D721Med (cell line): ENCODE measurements at places on chromosomes 1 and 21.
A peak's percentile ranks its signal among the peaks of the same experiment; 100 is the strongest.

- DNase-seq, result no peak
Measured at GRCh38 chr21:39000496-39000895, 182.8 kb downstream of the PSMG1 start.

DNA sequence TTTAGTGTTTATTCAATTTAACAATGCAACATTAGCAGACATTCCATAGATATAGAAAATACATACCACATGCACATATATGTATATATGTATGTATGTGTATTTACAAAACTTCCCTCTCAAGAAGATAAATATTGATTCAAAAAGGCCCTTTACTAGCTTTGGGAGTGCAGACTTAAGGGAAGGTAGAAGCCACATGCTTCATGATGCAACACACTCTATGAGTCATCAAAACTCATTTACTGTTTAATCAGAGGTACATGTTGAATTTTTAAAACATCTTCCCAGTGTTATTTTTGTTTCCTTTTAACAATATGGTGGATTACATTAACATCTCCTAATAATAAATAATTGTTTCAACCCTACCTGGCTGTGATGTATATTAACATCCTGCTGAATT is 61.4 kb upstream of the KIRREL1 start:
- no peak for DNase-seq

GRCh38 chr1:11807133-11807532 is 1.1 kb downstream of the CLCN6 start:
- no peak for DNase-seq

GRCh38 chr1:169072945-169073725 is 33.4 kb upstream of the ATP1B1 start:
- DNase-seq, result no peak

DNA sequence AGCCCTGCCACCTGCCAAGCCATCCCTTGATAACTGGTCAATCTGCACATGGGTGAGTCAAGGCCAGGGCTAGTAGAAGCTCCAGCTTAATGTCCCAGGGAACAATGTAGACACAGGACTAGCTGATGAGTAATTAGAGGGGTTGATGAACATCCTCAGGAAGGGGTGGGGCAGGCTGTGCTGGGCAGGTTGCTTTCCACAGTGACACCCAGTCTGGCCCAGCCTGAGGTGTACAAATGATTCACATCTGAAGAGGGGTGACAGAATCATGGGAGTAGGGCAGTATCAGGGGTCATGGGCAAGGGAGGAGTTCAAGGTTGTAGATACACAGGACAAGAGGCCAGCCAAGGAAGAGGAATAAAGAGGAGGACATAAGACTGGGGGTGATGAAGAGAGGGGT is 4.3 kb downstream of the LPAR3 start:
- no peak for DNase-seq

DNA sequence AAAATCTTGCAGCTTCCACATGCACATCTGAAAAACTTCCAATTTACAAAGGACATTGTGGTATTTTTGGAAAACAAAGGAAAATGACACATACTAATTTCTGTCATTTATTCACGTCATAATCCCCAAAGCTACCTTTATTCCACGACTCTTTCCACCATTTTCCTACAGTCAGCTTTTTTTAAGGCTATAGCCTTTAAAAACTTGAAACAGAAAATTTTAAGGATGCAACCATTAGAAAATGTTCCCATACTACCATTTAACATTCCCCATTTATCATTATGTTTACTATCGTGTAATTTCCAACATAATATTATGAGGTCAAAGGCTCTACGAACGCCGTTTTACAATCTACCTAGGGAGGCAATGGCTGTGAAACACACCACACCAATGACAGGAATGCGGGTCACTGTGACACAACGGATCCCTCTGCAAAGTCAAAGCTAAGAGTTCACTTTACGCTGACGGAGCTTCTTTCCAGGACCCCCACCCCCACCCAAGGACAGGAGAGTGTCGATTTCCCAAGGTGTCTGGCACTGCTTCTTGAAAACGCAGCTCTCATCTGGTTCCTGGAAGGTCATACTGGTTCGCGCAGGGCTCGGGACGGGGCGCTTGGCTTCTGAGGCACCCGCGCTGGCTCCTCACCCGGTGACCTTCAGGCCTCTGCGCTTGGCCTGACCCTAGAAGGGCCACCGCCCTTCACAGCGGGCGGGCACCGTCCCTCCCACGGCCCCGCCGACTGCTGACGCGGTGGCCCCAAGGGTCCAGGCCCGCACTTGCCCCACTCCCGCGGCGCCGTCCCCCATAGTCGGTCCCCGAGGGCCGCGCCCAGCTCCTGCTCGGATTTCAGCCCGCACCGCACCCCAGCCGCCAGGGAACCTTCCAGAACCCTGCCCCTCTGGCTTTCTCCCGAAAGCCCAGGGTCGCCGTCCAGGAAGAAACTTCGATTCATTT is 50.5 kb upstream of the ATF3 start:
- peak; percentile 43 for DNase-seq

- DNase-seq, result no peak
Measured at GRCh38 chr1:154406572-154406879, 1.4 kb downstream of the IL6R start.

- DNase-seq, result no peak
Measured at GRCh38 chr1:181061891-181062835, 26.3 kb upstream of the IER5 start.

- no peak for DNase-seq
Measured at GRCh38 chr21:46675595-46676280, 40.3 kb downstream of the PRMT2 start.

- DNase-seq, result no peak
Measured at GRCh38 chr1:223343692-223344091, 20.3 kb downstream of the SUSD4 start.

DNA sequence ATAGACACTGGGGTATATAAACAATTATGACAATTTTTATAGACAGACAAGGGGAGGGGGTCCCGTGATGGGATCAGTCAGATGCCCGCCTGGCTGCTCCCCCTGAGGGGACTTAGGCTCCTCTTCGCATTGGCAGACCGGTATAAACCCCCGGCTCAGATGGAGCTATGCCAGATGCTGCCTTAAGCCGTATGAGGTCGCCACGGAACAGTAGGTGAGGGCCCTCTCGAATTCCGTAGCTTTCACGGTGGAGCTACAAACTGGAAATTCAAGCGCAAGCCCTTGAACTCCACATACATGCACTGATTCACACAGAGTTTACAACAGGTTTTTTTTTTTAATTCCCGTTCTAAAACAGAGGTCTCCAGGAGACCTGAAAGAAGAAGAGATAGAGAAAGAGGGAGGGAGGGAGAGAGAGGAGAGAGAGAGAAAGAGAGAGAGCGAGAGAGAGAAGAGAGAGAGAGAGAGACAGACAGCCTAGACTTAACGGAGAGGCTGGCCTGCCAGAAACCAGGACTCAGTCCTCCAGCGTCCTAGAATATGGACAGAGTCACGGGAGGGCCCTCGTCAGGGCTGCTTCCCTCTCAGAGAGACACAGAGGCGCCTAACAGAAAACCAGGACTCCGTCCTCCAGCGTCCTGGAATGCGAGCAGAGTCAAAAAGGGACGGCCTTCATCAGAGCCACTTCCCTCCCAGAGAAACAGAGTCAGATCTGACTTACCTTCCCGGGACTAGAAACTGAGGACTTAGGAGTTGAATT is 24.4 kb upstream of the TMEM54 start:
- no peak for DNase-seq

DNA sequence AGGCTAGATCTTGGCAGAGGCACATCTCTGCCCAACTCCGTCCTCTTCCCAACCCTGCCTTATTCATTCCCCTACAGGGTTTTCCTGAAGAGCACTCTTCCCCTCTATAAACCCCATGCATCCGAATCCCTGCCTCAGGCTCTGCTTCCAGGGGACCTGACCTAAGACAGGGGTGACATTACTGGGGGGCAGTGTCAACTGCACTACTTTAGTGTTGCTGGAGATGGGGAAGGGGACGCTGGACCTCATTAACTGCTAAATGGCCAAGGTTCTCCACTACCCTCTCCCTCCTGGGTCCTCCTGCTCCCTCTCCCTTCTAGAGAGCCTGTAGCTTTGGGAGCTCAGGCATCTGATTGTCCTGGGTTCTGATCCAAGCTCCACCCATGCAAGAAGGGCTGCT is 126.2 kb downstream of the GRIK3 start:
- no peak for DNase-seq

DNA sequence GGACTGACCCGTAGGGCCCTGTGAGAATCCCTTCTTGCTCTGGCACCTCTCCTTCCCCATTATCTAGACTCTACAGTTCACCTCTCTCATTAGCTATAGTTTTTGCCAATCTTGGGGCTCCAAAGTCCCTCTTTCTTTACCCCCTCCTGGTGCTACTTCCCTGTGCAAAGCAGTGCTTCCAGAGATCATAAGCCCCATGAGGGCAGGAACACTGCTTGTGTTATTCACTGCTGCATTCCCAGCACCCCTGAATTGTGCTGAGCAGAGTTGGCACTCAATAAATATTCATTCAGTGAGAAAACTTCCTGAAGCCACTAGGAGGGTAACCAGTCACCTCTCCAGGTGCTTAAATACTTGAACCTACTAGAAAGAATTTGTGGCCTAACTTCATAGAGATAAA is 2.1 kb upstream of the H3-3A start:
- DNase-seq, result no peak
